ENCODE measurements at places on chromosomes 6 and 20.

GRCh38 chr6:41428336-41428995, 93.1 kb downstream of the NCR2 start:
- DNase-seq = no peak

DNA sequence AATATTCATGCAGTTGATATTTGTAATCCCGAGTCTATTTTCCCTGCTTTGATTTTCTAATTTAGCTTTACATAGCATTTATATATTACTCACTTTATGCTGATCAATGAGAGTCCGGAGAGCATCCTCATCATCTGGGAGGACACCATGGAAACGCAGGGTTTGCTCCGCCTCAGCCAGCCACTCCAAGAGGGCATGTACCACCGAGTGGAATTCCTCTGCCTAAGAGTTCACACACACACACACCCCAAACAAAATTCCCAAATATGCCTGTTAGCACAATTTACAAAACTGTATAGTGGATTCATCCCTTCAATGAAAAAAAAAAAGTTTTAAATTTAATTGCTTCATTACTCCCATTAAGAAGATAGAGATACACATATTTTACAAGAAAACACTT, 160.7 kb downstream of the DST start:
- DNase-seq = no peak

GRCh38 chr6:142886431-142887170, 58.4 kb downstream of the HIVEP2 start:
- DNase-seq = no peak

- no peak for DNase-seq
These were observed 20.3 kb downstream of the PGK2 start for GRCh38 chr6:49766762-49767161.

DNA sequence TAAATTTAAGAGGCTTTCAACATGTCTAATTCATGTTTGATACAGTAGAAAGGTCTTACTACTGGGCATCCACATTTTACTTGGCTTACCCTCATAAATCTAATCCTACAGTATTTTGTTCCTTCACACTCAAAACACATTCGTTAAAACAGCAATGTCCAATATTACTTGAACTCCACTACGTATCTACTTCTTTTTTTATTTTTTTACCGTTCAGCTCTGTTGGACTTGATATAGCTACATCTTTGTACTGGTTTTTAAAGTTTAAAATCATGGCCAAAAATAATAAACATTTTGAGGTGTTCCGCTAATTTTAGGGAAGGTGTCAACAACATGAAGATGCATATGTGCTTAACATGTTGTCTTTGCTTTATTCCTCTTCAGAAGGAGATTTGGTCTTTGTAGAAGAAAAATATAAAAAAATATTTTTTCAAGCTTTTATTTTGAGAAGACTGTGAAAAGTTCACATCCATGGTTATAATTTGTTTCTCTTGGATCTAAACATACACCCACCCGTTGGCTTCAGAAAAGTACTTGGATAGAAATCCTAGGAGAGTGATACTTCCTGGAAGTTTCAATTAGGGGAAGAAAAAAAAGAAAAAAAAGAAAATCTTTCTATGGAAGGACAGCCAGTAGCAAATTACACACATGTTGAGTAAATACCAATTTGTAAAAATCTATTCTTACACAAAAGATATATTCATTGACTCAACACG, 71.5 kb downstream of the EPB41L2 start:
- no peak for DNase-seq

DNA sequence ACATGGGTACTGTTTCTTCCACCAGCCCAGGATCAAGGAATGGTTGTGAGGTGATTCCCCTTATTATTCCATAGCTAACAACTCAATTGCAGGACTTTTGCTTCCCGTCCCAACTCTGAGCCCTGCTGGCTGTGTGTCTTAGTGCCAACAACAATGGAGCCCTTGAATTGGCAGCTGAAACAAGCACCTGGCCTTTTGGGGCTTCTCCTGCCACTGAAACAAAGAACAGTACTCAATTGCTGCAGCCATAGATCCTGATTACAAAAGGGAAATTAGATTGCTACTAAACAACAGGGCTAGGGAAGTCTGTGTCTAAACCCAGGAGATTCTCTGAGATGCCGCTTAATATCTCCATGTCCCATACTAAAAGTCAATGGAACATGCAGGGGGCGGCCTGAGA, 61.3 kb upstream of the CARMIL1 start:
- DNase-seq = no peak

DNA sequence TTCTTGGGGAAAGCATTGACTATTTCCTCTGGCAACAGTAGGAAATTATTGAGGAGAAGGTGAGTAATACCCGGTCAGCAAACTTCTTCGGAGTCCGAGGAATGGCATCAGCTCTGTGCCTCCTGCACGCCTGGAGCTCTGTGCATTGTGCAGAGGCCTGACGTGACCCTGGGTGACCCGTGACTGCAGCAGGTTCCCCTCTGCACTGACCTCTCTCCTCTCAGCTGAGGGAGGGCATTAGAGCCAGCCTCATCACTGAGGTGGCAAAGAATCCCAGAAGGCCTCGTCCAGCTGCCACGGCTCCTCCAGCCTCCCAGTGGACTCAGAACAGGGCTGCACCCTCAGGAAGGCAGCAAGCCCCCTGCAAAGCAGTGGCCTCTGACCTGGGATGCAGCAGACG, 502.9 kb downstream of the CD83 start:
- DNase-seq = no peak

- DNase-seq = no peak
These were observed 159.3 kb upstream of the LAMA2 start for GRCh38 chr6:128723667-128724066.

DNA sequence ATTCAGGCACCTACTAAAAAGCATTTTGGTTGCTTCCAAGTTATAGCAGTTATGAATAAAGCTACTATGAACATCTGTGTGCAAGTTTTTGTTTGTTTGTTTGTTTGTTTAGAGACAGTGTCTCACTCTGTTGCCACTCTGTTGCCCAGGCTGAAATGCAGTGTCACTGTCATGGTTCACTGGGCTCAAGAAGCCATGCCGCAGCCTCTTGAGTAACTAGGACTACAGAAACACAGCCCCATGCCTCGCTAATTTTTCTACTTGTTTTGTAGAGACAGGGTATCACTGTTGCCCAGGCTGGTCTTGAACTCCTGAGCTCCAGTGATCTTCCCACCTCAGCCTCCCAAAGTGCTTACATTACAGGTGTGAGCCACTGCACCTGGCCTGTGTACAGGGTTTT, 795.9 kb downstream of the EPHA7 start:
- DNase-seq = no peak

DNA sequence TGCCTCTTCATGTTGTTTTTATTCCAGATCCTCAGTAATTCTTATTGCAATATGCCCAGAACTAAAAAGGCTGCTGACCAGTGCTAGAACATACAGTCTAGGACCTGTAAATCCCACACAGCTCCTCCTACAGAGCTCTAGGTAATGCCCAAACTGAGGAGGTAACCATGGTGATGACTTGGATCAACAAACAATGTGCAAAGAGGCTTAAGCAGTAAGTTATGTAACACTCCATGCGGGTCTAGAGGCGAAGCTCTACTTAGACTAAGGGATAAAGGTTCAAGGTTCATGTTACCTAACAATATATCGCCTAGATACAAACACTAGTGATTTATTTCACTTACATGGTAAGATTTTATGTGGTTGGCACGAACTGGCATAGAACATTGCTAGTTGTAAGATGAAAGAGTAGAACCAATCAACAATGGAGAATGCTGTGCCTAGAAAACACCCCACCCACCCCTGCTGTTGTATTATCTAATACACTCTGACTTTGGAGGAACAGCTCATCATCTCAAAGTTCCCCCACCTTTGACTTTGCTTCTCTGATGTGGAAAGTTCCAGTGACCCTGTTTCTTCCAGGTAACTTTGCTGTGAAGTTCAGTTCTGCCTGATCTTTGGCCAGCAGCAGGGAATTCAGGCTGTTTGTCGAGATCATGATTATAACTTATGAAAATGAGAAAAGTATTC, 242.4 kb downstream of the ALDH8A1 start:
- DNase-seq = no peak

DNA sequence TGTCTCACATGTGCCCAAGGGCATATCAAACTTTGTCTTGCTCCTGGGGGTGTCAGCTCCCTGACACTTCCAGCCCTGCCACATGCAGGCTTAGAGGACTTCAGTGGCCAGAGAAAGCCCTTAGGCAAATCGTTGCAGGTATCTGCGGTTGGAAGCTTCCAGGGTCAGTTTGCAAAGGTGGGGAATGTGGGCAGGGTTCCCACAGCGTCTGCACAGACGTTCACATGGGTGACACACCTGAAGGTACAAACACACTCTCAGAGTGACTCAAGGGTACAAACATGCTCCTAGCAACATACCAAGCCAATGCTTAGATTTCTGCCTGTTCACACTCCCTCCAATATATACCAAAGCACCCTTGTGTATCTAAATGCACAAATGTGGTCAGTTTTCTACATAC, 30.0 kb downstream of the VSTM2L start:
- no peak for DNase-seq

GRCh38 chr6:2862712-2863181, 21.1 kb upstream of the SERPINB1 start:
- no peak for DNase-seq

DNA sequence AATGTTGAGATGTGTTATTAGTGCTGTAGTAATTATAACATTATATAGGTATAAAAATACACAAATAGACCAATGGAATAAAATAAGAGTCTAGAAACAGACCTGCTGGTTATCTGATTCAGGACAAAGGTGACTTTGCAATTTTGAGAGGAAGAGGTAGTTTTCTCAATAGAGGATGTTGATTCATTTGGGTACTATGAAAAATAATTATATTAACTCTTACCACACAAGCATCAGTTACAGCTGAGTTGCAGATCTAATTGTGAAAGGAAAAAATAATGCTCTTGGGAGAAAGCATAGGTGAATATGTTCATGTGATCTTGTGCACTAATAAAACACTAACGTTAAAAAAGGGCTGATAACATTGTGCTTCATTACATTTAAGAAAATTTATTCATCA, 103.0 kb downstream of the BCKDHB start:
- DNase-seq = no peak

DNA sequence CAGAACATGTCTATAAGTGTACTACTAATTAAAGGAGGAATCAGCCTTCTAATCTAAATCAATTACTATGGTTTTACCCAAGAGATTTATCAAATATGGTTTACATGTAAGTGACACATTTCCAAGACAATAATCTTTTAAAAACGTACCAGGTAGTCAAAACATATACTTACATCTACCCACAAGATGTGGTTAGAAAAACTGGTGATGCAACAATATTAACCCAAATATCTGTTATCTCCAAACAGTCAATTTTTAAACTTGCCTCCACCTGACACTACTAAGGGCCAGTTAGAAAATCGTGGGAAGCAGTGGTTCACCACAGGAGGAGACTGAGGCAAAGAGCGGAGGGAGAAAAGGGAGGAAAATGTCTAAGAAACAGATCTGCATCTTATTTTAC, 28.0 kb downstream of the NOL7 start:
- no peak for DNase-seq

DNA sequence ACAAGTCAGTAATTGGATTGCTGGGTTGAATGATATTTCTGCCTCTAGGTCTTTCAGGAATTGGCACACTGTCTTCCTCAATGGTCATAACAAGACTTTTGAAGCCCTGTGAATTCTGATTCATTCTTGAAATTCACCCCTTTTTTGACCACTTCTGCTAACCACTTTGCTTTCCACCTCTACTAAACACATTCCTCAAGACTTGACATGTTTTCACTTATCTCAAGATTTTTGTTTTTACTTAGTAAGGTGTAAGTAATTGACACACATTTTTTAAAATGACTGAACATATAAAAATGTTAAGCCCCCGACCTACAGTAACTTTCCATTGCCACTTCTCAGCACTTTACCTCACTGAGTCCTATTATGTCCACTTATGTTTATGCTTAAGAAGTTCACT, 239.1 kb downstream of the GRM1 start:
- DNase-seq = no peak

DNA sequence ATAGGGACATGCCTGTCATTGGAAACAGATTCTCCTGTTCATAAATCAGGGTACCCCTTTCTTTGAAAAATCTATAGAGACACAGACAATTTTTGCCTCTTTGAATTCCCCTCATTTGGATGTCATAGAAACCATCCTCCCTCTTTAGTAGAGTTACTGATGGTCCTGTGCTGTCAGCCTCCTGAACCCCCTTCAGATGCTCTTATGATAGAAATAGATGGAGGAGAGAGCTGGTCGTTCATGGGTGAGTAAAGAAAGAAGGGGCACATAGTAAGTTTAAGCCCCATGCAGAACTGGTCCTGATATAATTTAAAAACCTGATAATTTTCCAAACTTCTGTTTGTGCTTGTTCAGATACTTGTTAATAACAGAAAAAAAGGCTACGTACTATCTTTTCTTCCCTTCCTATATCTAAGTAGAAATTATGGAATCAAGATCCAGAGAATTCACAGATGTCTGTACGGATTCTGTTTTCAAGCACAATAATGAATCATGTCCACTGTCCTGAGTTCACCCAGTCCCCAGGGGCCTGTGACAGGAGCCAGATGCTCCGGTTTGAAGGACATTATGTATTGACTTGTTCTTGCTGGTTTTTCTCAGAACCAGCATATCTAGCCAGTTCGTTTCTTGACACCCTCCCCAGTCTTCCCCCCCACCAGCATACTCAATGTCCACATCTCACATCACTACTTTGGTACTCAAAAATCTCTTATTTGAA, 78.1 kb downstream of the NCOA7 start:
- no peak for DNase-seq

- DNase-seq = no peak
These were observed 346.0 kb downstream of the NKAIN2 start for GRCh38 chr6:124149646-124150045.

DNA sequence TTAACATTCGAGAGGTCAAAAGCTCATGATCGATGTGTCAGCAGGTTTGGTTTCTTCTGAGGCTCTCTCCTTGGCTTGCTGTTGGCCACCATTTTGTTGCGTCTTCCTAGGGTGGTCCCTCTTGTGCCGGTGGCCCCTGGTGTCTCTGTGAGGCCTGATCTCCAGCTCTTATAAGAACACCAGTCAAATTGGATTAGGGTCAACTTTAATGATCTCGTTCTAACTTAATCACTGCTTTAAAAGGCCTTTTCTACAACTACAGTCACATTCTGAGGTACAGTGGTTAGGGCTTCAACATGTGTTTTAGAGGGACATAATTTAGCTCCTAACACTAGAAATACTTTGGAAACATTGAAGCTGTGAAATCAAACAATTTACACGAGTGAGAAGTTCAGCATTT, 240.8 kb upstream of the KCNQ5 start:
- DNase-seq = no peak

DNA sequence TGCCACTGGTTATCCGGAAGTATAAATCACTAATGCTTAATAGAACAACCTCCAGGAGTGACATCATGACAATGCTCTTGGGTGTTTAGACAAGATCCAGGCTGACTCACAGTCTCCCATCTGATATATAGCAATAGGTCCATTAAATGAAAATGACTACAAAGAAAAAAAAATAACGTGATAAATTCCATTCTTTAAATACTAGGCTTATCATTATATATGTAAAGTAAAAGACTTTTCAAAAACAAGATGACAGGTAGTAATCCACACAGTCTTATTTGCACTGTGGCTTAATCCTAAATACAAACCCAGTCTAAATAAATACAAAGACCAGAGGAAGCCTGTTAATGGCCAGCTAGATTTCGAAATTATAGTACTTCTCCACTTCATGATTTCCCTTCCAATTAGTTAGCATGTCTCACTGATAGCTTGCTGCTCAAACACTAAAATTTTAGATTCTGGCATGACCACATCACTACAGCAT, 149.1 kb upstream of the BEND3 start:
- no peak for DNase-seq

All from activated gamma-delta T cell (primary cell).